ENCODE measurements at places on chromosomes 1 and 21.
A peak's percentile ranks its signal among the peaks of the same experiment; 100 is the strongest.

GRCh38 chr1:99811075-99811474, 39.1 kb upstream of the AGL start:
- DNase-seq, result peak; percentile 41

GRCh38 chr1:56017336-56017735, 562.0 kb downstream of the PLPP3 start:
- DNase-seq, result no peak

DNA sequence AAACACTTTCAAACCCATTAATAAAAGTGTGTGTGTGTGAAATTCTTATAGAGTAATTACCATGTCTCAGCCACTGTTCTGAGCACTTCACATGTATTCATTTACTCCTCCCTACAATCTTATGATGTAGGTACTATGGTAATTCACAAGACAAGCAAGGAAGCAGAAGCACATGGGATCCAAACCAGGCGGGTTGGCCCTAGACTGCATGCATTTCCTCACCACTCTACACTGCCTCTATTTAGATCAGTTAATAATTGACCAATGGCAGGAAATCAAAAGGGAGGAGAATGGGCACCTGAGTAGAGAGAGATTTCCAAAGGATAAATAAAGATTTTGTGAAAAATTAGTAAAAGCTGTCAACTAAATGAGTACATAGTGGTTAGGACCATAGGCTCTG, 15.7 kb downstream of the MAP3K21 start:
- no peak for DNase-seq

GRCh38 chr1:202063093-202063492, 52.7 kb downstream of the ELF3 start:
- no peak for DNase-seq

GRCh38 chr1:9890224-9890731, 19.8 kb downstream of the CTNNBIP1 start:
- DNase-seq, result no peak

DNA sequence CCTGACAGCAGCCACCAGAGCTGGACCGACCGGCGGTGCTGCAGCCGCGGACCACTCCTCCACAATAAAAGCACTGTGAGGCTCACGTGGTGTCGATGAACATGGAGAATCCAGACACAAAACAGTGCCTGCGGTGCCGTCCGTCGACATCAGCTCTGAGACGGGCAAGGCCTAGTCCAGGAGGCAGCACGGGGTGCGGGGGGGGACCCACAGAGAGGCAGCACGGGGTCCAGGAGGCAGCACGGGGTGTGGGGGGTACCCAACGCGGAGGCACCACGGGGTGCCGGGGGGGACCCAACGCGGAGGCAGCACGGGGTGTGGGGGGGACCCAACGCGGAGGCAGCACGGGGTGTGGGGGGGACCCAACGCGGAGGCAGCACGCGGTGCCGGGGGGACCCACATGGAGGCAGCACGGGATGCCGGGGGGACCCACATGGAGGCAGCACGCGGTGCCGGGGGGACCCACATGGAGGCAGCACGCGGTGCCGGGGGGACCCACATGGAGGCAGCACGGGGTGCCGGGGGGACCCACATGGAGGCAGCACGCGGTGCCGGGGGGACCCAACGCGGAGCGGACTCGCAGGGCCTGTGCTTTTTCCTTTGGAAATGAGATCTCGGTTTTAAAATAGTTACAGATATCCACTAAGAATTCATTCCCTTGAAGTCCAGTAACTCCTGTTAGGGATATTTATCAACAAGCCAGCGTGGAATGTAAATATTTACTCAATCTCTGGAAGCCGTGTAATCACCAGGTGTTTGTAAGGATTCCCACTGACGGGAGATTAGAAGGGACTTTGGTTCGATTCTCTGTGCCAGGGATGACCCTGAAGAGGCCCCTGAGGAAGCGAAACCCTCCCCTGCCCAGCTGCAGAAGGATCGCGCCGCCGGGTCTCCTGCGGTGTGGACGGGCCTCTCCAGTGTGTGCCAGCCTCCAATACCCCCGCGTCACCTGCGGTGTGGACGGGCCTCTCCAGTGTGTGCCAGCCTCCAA, 52.1 kb downstream of the COL6A1 start:
- no peak for DNase-seq

DNA sequence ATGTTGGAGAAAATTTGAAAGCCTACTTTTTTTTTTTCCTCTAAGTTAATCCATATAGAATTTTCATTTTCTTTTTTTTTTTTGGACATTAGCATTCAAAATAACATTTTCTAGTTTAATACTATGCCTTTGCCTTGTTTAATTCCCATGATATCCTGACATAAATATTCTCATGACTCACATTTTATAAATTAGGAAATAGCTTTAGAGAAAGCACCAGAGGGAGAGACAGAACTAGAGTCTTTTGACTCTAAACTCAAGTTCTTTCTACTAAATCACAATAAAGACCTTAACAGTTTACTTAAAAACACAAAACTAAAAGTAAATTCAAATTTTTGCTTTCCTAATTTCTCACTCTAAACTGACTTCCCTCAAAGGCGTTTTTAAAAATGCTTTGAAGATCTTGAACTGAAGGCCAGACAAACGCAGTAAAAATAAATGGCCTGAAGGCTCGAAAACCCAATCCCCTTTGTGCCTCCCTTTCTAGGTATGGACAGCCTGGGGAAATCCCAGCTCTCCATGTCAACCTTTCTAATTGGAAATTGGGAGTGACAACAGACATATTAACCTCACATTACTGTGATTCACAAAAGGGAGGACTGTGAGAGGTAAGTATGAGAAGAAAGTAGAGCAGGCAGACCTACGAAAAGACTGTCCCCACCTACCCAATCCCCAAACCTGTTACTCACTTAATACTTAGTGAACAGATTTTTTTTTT, 104.6 kb downstream of the ENAH start:
- DNase-seq, result no peak

DNA sequence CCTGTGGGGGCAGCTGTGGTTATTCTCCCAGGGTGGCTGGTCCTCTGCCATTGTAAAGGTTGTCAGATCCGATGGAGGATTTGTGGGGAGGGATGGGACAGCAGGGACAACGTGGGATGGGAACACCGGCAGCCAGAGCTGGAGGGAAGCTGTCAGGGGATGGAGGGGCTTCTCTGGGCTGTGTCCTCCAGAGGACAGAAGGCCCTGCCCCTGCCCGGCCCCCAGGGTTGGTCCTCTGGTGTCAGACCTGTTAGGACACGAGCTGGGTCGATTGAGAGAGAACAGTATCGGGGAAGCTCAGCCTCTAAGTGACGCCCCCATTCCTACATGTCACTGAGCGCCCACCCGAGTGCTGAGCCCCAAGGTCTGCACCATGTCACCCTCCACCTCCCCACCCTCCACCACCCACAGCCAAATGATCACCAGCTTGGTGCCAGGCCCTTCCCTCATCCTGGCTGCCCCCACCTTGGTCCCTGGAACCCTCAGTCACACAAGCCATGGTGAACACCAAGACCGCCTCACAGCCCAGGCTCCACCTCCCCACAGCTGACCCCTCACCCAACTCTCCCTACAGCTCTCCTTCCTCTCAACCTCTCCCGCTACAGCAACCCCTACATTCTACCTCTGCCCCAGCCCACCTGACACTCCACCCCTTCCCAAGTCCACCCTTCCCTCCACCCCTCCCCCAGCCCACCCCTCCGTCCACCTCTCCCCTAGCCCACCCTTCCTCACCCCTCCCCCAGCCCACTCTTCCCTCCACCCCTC, 244.4 kb downstream of the MATN1 start:
- no peak for DNase-seq

- no peak for DNase-seq
Observed at GRCh38 chr1:209323743-209324142, 259.8 kb upstream of the CAMK1G start.

DNA sequence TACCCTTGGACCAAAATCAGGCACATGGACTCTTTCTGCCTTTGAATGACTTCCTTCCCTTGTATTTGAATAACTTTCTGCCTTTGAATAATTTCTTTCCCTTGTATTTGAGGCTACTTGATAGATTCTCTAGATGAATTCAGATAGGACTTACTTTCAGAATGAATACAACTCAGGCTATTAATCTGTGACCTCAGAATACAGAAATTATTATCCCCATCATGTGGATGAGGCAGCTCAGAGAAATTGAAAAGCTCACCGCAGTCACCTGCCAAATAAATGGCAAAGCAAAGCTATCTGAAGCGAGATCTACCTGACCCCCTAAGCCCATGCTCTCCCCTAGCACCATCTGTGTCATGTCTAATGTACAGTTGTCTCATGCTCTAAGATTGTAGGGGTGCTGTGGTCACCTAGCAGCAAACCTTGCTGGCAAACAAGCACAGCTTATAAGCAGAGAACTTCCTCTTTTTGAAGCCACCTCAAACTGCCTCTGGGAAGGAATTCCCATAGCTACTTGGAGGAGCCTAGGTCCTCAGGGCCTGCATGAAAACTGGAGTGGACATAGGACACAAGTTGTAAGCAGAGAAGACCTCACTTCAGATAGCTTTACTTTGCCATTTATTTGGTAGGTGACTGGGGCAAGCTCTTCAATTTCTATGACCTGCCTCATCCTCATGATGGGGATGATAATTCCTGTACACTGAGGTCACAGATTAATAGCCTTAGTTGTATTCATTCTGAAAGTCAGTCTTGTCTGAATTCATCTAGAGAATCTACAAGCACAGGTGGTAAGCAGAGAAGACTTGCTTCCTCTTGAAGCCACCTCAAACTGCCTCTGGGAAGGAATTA, 66.1 kb downstream of the FASLG start:
- DNase-seq, result peak; percentile 43

DNA sequence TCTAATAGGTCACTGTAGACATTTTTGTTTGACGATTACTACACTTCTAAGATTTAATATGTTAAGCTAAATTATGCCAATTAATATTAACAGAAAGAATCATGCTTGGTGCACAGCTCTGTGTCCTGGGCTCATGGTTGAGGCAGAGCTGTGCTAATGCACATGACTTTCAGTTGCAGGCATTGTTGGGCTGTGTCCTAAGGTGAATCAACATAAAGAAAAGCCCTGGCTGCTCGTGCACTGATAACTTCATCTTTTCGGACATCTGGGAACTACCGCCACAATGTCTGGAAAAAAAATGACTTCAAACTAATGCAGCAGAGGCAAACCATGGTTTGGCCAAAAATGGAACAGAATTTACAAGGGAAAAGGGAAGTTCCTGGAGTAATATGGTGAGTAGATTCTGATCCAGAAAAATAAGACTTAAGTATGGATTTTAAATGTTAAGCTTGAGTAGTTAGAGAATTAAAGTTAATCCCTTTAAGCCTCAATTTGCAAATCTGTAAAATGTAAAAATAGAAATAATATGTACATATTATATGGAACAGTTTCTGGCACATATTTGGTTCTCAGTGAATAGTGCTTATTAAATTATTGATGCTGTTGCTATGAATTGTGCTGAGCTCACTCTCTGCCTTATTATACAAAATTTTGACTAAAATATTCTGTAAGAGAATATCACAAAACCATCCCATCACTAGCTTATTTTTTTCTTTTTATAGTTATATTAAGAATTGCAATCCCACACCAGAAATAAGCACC, 186.1 kb downstream of the BRINP2 start:
- no peak for DNase-seq

DNA sequence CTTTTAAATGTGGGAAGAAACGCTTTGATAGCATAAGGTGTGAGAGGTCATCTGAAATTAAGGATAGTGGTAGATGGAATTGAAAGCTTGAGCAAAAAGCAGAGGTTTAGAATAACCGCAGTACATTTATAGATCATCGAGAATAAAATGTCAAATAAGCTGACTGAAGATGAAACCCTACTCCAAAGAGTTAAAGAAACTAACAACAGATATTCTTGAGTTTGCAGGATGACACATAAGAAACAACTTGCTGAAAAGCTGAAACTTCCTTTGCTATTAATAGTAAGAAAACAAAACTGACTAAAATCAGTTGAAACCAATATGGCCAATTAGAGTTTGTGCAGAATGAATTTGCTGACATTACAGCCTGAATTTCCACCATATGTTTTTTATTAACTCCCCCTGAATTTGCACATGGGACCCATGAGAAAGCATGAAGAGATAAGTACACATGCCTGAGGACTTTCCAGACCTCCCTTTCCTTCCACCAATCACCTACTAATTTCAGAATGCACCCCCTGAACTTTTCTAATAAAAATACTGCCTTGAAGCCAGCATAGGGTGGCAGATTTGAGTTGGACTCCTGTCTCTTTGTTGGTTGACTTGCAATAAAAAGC, 1.7 kb upstream of the C1orf185 start:
- DNase-seq, result no peak

DNA sequence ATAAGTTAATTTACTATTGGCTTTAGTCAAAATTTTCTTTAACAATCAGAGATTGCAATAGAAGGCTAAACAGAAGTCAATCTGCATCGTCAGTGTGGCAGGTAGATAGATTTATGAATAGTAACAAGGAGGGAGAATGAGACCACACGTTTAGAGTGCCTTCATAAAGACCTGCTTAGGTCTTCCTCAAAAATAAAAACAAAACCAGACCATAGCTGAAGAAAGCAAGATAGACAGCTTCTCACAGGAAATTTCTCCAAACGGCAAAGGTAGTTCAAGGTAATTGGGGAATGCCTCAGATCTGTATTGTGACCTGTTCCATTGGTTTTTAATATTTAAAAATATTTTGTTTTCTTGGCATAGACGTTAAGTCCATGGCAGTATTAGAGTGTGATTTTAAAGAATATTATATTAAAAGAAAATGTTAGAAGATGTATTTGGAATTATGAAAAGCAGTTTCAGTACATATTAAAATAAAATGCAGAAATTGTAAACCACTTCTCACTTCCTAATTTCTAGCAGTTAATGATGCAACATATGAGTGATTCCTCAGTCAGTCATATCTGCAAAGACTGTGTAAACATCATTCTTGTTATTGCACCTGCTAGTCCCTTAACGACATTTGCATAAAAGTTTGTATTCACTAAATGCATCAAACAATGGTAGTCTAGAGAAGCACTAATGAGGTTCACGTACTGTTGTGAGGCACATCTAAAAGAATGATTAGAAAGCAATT, 278.0 kb downstream of the HLX start:
- peak; percentile 57 for DNase-seq

DNA sequence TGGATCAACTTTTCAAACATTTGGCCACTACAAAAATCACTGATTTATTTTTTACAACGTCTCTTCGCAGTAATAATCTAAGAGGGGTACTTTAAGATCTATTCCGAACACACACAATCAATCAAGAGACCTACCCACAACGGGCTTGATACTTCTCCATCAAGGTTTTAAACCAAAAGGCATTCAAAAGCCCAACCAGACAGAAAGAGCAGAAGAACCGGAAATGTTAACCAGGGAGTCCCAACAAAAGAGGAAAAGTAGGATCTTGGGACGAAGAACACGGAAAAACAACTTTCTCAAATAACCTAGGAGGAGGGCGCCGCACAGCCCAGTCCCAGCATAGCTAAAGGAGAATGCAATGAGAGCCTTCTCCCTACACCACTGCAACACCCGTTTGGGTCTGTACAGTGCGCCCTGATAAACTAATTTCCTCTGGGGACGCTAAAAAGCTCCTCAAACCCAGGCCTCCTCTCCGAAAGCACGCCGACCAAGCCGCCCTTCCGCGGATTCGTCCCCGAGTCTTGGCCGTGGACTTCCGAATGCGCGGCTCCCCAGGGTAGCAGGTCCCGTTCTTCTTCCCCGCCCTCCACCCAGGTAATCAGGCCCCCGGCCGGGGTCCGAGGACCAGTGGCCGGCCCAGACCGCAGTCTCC, 623 bp downstream of the RPL22 start:
- DNase-seq, result peak; percentile 39

GRCh38 chr1:30749691-30750583, 7.6 kb downstream of the LAPTM5 start:
- DNase-seq, result no peak

GRCh38 chr1:204883405-204883804, 12.7 kb downstream of the NFASC start:
- no peak for DNase-seq

GRCh38 chr1:225209153-225209552, 218.7 kb downstream of the LBR start:
- no peak for DNase-seq

- no peak for DNase-seq
Observed at GRCh38 chr1:62064829-62065407, 129.7 kb upstream of the L1TD1 start.

Data from hematopoietic multipotent progenitor cell treated with erythropoietin and hydrocortisone succinate and interleukin-3 and kit ligand, for 6 days (in vitro differentiated cells).